Activated CD4-positive, CD25-positive, alpha-beta regulatory T cell (primary cell): ENCODE measurements at places on chromosomes 5 and 9.

- no peak for DNase-seq
These were observed 108.6 kb downstream of the KLHL3 start for GRCh38 chr5:137627293-137627692.

DNA sequence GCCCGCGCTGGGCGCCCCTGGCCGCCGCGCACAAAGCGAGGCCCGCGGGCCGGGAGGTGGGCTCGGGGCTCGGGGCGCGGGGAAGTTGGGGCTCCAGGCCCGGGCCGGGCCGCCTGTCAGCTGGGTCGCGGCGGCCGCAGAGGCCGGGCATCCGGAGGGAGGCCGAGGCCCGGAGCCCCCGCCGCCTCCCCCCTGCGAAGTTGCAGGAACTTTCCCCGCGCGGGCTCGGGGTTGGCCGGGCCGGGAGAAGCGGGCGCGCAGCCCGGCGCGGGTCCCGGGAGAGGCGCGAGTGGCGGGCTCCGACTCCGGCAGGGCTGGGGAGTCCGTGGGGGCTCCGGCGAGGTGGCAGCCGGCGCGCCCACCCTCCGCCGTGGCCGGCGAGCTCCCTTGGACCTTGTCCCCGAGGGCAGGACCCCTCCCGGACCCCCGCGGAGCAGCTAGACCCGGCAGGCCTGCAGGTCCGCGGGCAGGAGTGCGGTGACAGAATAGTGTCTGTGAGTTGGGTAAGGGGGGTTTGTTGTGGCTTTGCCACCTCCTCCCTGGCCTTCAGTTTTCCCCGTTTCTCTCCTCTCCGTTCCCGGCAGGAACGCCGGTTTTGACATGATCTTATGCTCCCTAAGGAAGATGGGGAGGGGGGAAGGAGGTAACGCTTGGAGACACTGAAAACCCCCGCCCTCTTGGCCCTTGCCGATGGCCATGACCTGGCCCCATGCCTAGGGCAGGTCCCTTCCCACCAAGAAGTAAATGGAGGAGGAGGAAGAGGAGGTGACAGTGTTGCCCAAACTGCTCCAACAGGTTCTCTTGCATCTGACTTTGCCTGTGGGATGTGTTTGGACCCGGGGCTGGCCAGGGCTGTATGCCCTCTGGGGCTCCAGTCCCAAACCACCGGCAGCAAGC lies 942 bp downstream of the PHF2 start:
- DNase-seq, result no peak

- no peak for DNase-seq
These were observed 917.6 kb upstream of the DMAC1 start for GRCh38 chr9:8717146-8717545.

GRCh38 chr5:62587737-62588136 lies 9.1 kb downstream of the LRRC70 start:
- DNase-seq, result no peak

DNA sequence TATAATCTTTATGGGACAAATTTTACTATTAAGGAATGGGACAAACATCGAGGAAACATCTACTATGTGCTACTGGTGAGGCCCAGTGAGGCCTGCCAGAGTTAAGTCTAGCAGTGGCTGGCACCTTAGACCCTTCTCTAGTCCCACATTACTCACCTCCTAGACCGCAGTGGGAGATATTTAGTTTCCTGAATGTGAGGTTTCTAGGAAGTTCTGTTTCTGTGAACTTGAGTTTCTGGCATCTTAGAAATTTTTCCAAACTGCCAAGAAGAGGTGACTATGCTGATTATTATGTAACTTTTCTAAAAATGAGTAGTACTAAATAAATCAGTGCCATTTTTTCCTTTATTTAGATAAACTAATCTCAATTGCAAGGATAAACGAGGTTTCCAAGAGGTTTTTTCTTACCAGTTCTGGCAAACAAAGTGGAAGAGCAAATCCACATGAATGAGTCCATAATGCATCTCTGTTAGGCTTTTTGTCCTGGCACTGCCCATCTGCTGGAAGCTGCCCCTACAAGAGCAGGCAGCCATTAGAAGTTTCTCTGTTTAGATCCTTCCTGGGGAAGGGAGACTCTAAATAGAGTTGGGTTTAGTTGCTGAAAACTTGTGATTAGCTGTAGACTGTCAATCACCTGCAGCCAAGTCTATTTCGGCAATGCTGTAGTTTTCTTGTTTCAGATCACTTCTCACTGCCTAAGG lies 348.7 kb downstream of the MAN2A1 start:
- no peak for DNase-seq

DNA sequence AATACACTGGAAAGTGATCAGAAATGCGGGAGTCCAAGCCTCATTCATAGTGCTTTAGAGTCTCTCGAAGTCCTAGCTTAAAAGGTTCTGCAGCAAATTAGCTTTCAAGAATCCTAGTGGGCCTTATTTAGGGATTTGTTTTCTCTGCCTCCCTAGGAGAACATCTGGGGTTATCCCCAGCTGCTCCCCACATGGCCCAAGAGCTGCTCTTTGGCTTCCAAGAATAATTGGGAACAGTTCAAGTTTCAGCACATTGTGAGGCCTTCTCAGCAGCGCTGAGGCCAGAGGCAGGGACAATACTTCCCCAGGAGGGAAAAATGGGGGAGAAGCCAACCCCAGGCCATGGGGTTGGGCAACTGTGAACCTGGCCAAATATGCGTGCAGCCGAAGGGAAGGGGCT lies 108.7 kb downstream of the LIFR start:
- DNase-seq, result no peak

- no peak for DNase-seq
These were observed 12.8 kb upstream of the SPATA24 start for GRCh38 chr5:139416651-139417050.

DNA sequence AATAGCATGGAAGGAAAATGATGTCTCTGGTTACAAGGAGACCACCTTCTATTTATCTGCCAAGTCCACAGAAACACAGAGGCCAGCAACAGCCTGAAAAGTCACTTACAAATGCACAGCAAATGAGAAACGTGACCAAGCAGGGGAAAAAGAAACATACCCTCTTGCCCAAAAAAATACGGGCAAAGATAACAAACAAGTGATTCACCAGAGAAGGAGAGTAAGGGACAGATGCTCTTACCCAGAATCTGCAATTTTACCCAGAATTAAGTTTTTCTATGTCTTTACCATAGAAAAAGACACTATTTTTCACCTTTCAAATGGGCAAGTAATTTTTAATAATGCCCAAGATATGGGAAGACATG lies 28.1 kb downstream of the CAMSAP1 start:
- DNase-seq, result no peak

- DNase-seq, result no peak
These were observed 42.1 kb upstream of the MAST4 start for GRCh38 chr5:66553916-66554575.

GRCh38 chr9:127501821-127502343 lies 50.6 kb downstream of the LRSAM1 start:
- no peak for DNase-seq

DNA sequence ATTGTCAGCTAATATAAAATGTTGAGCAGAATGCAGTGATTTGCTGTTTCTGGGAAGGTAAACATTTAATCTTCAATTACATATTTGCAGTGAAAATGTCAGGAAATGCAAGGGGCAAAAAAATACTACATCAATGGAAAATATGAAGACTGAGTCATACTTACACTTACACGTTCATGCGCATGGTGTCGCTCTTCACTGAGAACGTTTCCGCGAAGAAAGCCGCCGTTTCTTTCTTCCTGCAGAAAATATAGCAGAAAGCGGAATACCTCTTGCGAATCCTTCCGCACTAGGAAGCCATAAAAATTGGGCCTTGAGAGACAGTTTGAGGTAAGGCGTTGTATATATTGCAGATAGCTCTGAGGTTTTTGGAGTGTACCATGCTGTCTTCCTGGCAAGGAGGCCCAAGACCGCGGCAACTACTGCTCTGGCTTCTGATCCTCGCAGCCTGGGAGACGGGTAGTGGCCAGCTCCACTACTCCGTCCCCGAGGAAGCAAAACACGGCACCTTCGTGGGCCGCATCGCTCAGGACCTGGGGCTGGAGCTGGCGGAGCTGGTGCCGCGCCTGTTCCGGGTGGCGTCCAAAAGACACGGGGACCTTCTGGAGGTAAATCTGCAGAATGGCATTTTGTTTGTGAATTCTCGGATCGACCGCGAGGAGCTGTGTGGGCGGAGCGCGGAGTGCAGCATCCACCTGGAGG lies at the start of gene PCDHA13:
Gene PCDHA13, plus strand, starts transcription at position 236 of the 702 bp plus-strand sequence. Its CDS starts 145 bp downstream, at position 381.
- no peak for DNase-seq

DNA sequence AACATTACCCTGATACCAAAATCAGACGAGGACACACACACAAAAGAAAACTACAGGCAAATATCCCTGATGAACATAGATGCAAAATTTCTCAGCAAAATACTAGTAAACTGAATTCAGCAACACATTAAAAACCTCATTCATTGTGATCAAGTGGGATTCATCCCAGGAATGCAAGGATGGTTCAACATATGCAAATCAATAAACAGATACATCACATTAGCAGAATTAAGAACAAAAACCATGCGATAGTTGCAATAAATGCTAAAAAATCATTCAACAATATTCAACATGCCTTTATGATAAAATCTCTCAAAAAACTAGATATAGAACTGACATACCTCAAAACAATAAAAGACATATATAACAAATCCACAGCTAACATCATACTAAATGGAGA lies 36.9 kb upstream of the TNPO1 start:
- DNase-seq, result no peak

DNA sequence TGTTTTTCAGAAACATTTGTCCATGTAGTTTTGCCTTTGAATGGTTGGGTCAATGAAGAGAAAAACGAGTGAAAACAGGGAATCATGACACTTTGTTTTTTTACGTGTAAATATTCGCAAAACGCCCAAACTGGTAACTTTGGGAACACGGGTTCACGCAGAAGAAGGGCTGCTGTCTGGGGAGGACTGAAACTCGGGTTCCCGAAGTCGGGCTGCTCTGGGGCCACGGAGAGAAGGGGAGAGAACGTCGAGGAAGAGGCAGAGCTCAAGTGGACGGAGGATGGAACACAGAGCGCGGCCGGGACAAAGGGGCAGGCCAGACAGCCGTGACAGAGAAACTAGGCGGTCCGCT lies 478 bp upstream of the SETD9 start:
- no peak for DNase-seq

- DNase-seq, result no peak
These were observed 100.5 kb upstream of the NMUR2 start for GRCh38 chr5:152505442-152506042.

DNA sequence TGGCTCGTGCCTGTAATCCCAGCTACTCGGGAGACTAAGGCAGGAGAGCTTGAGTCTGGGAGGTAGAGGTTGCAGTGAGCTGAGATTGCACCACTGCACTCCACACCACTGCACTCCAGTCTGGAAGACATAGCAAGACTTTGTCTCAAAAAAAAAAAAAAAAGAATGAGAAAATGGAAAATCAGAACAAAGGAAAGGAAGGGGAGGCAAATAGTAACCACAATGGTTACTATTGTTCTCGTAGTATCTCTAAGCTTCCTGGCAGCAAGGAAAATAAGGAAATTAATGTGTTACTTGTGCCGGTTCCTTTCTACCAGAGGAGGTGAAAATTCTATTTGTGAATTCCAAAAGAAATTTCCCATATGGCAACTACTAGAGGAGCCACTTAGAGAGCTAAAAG lies 48.5 kb upstream of the BNC2 start:
- DNase-seq, result no peak

GRCh38 chr9:80020530-80020929 lies 448.8 kb downstream of the TLE4 start:
- no peak for DNase-seq

GRCh38 chr5:31850981-31851689 lies 212.2 kb downstream of the PDZD2 start:
- DNase-seq, result no peak

DNA sequence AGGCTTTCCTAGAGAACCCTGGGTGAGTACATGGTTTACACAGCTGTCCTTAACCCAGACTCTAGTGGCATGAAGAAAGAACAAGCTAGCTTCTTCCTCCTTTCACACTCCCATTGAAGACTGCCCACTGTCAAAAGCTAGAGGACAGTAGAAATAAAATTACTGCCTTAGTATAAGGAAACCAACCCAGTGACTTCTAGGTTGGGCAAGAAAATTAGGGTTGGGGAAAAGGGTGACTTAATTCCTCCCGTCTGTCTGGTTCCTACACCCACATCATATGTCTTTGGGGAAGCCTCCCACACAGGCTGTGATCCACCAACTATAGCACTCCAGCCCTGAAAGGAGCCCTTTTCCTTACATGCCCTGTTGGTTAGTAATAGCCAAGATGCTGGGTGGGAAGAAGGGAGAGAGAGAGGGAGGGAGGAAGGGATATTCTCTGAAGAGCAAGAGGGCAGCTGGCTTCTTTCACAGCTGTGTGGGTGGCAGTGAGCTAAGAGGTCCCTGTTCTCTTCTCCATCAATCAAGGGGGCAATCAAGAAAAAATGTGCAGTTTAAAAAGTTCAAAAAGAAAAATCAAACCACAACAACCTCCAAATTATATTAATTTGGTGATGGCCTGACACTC lies 21.7 kb downstream of the HBEGF start:
- no peak for DNase-seq

DNA sequence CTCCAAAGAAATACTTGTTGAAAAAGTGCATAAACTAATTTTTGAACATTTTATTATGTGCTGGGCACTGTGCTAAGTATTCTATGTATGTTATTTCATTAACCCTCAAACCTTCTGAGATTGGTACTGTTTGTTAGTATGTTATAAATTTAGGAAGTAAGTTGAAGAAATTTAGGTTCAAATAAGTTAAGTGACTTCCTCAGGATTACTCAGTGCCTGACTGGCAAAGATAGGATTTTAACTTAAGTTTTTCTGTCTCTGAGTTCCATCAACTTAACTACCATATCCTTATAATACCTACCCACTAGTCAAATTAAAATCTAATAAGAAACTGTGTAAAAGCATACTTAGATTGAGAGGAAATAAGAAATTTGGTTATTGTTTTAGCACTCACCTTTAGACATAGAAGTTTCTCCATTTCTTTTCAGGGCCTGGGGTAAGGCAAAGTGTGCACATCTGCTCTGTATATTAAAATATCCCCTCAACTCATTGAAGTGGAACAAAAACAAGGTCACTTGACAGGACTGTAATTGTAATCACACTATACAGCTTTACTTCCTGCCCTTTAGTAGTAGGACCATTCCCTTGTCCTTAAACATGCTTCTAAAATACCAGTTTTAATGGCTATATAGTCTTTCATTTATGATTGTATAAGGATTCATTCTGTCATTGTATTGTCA lies 15.2 kb downstream of the TGFBR1 start:
- no peak for DNase-seq

- no peak for DNase-seq
These were observed 196.6 kb upstream of the RASEF start for GRCh38 chr9:83259558-83259957.

- DNase-seq, result peak; percentile 70
These were observed 384 bp upstream of the DMXL1 start for GRCh38 chr5:119070578-119070827.

DNA sequence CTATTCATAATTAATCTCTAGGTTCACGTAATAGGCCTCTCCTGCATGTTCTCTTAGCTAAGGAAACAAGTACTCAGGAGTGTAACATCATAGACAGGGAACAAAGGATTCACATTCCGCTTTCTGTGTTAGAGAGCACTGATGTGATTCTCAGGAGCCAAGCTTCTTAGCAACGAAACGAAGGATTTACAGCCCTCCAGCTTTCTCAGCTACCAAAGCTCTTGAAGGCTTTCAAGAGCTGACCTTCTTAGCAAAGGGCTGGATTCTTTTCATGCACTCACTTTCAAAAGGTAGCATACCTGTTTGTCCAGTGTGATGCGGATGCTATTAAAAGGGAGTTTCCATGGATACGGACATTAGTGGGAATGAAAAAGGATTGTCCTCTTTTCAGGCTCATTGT lies 107.4 kb downstream of the TUSC1 start:
- no peak for DNase-seq

GRCh38 chr9:71985297-71985911 lies 74.0 kb downstream of the C9orf85 start:
- no peak for DNase-seq

GRCh38 chr9:114274217-114274616 lies 48.7 kb upstream of the ORM1 start:
- no peak for DNase-seq
